ENCODE measurements at places on chromosomes 1 and 21. TPM values are rescaled to one million over a fixed set of nuclear protein-coding genes. Genes with fewer than 3 reads are reported as not detected.

PLCH2 gene
- total RNA-seq = 0.37 TPM

DNA sequence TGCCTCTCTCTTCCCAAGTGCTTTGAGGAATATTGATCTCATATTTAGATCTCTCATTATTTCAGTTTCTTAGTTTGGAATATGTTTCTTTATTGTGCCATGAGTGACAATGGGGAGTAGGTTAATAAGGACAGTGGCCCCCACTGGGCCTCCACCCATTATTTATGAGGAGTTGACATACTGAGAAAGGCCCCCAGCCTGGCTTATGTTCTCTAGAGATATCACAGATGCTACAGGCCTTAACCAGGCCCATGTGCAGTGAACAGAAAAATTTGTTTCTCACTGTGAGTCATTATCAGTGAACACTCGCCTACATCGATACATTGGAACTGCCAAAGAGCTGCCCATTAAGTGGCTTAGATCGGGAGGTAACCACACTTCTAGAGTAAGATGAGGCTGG lies 35.7 kb upstream of the SYT6 start:
- no peaks in the 10 kb centered on the region for H3K4me1 ChIP-seq
- H3K27ac ChIP-seq = no peak overlapping the region
- H3K36me3 ChIP-seq = no peaks in the 10 kb centered on the region
- no peak overlapping the region for H3K4me3 ChIP-seq
- H3K27me3 ChIP-seq = no peaks in the 10 kb centered on the region

GRCh38 chr1:91053630-91054029 lies 31.8 kb upstream of the ZNF644 start:
- no peaks in the 10 kb centered on the region for H3K36me3 ChIP-seq
- no peak overlapping the region for H3K27ac ChIP-seq
- H3K4me3 ChIP-seq = no peak overlapping the region
- no peak for DNase-seq
- no peaks in the 10 kb centered on the region for H3K27me3 ChIP-seq

- no peaks in the 10 kb centered on the region for H3K4me1 ChIP-seq
- DNase-seq = no peak
- H3K36me3 ChIP-seq = no peaks in the 10 kb centered on the region
- no peaks in the 10 kb centered on the region for H3K27me3 ChIP-seq
- H3K27ac ChIP-seq = no peak overlapping the region
These were observed 8.8 kb upstream of the CCT8 start for GRCh38 chr21:29082046-29082815.
